ENCODE measurements at places on chromosomes 5 and 9.

- DNase-seq: no peak
These were observed 63.5 kb downstream of the OTULIN start for GRCh38 chr5:14727928-14728458.

DNA sequence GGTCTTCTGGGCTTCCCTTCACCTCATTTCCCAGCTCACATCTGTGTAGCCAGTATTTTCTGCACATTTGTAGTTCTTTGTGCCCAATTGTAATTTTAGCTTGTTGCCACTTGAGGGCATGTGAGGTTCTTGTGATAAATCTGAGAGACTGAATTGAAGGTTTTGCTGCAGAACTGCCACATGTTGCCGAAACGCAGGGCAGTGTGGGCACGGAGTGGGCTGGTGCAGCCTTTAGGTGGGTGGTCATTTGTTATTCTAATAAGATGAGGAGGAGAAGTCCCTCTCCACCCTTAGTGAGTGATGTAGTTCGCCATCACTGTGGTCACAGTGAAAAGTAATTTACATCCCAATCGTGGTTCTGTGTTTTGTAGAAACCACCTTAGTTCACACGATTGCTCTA lies 21.2 kb downstream of the OTULIN start:
- DNase-seq: peak; percentile 56

DNA sequence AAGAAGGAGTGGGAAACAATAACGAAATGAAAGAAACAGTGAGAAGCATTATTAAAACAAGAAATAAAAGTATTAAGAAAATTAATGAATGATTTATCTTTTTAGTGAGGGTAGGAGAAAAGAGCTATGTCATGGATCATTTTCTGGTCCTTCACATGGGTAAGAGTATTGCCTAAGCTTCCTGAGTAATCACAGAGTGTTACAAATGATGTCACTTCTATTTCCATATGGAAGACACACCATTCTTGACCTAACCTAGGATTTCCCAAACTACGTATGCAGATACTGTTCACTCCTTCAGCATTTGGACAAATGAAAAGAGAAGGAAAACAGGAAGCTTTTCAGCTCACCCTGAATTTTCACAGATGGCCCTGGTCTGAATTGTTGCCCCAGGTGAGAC lies 3.3 kb upstream of the TSLP start:
- no peak for DNase-seq

- DNase-seq: no peak
These were observed 30.6 kb upstream of the SPINK4 start for GRCh38 chr9:33209394-33209793.

DNA sequence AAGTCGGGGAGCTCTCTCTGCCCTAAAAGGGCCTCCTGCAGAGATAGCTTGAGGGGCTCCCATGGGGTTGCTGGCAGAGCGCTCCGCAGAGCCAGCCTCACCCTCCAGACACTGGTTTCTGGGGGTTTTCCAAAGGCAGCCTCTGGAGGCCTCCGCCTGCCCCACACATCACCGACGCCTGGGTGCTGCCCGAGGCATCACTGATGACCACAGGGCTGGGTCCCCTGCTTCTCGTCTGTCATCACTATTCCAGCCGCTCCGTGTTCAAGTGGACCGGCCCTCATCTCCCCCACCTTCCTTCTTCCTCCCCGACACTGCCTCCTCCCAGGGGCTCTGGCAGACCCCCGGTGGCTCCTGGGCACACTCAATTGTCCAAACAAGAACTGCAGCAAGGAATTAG lies 64.1 kb upstream of the IRX4 start:
- no peak for DNase-seq

DNA sequence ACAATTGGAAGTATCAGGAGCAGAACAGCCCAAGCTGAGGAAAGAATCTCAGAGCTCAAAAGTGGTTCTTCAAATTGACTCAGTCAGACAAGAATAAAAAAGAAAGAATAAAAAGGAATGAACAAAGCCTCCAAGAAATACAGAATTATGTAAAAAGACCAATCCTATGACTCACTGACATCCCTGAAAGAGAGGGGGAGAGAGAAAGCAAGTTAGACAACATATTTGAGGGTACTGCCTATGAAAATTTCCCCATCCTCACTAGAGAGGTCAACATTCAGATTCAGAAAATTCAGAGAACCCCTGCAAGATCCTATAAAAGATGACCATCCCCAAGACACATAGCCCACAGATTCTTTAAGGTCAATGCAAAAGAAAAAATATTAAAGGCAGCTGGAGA lies 173.2 kb downstream of the ALDH1A1 start:
- DNase-seq: no peak

DNA sequence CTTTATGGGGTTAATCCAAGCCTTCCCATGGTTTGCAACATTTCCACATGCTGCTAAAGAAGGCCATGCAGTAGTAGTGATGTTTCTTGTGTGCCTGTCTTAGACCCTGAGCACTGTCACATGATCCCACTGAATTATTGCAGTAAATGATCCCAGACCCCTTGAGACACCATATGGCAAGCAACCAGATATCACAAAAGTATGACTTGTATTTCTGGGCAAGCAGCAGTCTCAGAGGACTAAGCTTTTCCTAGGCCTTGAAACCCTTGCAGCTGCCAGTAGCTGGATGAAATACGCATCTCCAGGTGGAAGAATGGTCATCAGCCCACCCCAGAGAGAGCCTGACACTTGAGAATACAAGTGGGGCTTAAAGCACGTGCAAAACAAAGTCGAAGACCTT lies 41.8 kb downstream of the CDO1 start:
- DNase-seq: peak; percentile 9

DNA sequence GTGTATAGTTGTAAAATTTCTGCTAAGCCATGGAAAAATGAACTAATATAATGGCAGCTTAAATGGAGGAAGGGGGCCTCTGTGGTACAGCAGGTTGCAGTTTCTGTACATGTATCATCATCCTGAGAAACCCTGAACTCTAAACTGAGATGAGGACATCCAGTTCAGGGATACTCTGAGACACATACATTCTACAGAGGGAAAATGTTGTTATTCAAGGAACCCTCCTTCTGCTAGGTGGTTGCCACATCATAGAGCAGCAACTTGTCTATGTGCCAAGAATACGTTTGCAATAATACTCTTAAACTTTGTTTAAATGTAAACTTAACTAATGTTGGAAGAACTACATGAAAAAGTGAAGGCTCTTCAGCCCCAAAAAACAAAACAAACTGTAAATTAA lies 1310.8 kb upstream of the WWC1 start:
- no peak for DNase-seq

GRCh38 chr5:171306781-171307591 lies 2.1 kb upstream of the TLX3 start:
- DNase-seq: no peak

GRCh38 chr5:108271127-108271526 lies 110.8 kb downstream of the FBXL17 start:
- DNase-seq: no peak

GRCh38 chr9:36676778-36677485 lies 104.2 kb downstream of the MELK start:
- no peak for DNase-seq

DNA sequence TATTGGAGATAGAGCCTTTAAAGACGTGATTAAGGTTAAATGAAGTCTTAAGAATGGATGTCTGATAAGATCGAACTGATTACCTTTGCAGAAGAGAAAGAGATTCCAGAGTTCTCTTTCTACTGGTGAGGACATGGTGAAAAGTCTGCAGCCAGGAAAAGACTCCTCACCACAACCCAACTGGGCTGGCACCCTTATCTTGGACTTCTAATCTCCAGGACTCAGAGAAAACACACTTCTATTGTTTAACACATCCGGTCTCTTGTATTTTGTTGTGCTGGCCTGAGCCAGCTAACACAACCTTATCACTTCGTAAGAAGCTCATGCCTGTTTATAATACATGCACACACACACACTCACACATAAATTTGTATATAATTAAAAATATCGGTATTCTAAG lies 489.1 kb downstream of the PRDM9 start:
- no peak for DNase-seq

DNA sequence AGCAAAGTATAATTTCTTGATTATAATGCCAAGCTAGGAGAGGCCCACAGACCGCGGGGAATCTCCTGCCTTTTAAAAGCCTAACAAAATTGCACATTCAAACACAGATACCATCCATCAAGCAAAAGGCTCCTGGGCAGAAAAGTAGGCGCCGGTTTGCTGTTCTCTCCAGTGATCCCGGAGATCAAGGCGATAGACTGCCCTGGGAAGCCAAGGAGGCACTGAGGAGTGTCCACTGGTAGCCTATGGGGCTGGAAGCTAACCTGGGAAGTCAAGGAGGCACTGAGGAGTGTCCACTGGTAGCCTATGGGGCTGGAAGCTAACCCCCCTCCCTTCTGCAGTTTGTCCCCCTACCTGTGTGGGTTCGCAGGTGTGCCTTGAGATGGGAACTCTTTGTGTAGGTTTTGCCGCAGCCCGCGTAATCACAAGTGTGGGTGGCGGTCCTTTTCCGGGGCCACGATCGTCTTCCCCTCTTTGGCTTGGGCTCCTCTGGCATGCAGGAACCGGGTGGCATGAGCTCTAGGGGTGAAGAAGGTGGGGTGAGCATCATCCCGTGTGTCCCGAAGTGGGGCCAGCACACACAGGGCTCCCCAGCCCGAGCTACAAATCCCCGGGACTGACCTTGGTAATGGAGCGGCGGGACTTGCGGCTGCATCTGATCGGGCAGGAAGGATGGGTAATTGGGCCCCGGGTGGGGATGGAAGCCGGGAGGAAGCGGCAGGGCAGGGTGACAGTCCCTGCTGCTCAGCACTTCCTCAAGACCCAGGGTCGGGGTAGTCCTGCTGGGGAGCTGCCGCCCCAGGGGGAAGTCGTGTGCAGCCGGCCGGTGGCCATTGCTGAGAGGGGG lies 2.7 kb downstream of the KLF4 start:
- DNase-seq: peak; percentile 35

GRCh38 chr5:156295431-156295830 lies 31.5 kb upstream of the SGCD start:
- peak; percentile 80 for DNase-seq

GRCh38 chr9:97811533-97812246 lies 41.3 kb upstream of the FOXE1 start:
- no peak for DNase-seq

DNA sequence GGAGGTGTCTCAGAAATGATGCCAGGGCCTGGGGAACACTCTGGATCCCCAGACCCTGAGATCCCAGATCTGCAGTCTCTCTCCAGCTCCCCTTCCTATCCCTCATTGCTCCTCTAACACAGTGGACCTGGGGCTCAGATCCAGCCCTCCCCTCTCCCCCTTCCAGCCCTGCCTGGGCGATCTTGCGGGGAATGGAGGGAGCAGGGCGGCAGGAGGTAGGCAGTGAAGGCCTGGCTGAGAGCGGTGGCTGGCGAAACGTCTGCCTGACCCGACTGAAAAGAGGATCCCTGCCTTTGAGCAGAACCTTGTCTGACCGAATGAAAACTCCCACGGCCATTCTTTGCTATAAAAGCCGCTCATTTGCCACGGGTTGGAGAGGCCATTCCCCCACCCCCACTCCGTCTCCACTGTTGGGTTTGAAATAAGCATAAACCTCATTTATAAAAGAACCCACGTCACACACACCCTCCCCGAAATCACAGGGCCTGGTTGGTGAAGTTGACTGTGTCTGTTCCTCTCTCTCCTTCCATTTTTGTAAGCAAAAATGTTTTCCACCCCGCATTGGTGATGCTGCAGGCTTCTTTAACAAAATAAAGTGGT lies 8.8 kb downstream of the MSX2 start:
- DNase-seq: no peak

- DNase-seq: peak; percentile 18
These were observed 65.5 kb downstream of the MAP1B start for GRCh38 chr5:72172786-72173185.

DNA sequence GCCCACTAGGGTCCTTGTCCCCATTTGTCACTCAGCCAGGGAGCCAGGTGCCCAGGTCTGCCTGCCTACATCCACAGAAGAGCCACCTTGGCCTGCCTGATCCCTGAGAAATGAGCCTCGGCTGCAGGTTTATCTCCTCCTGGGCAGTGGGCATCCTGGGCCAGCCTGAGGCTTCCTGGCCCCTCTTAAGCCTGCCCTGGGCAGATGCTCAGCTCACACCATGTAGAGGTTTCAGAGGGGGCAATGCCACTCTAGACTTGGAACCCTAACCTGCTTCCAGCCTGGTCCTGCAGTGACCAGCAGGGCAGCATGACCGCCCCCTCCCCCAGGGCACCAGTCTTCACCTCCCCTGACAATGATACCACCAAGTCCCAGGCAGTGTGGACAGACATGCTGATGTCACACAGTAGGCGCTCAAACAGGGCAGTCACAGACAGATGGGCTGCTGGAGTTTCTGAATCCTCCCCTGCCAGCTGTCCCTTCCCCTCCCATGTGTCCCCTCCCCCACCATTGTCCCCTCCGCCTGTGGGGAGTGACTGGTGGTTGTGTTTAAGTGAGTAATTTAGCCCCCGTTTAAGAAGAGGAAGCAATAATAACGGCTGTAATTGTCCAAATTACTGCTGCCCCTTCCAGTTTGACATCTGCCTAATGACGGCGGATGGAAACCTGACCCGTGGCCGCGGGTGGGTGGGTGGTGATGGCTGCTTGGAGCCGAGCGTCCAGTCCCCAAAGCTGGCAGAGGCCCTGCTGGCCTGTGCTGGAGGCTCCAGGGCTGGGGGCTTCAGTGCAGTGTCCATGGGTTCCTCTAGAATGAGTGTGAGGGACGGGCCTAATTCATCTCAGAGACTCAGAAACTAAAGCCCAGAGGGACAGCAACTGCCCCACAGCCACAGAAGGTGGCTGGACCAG lies 147.7 kb downstream of the BARX1 start:
- DNase-seq: peak; percentile 78

- no peak for DNase-seq
These were observed 22.0 kb downstream of the NUP188 start for GRCh38 chr9:128969491-128969890.

- DNase-seq: no peak
These were observed 1941.4 kb upstream of the NUDT12 start for GRCh38 chr5:105503950-105504349.

GRCh38 chr9:73216100-73216499 lies 64.4 kb downstream of the ANXA1 start:
- DNase-seq: no peak

- no peak for DNase-seq
These were observed 452.2 kb downstream of the KDM4C start for GRCh38 chr9:7209990-7210389.

GRCh38 chr5:132052520-132052919 lies 7.9 kb upstream of the IL3 start:
- no peak for DNase-seq

- no peak for DNase-seq
These were observed 122.5 kb downstream of the MCTP1 start for GRCh38 chr5:95162231-95162992.

GRCh38 chr9:114662081-114662989 lies 4.7 kb upstream of the TEX53 start:
- DNase-seq: peak; percentile 81

- peak; percentile 1 for DNase-seq
These were observed 326.7 kb downstream of the MLLT3 start for GRCh38 chr9:20295555-20295954.

DNA sequence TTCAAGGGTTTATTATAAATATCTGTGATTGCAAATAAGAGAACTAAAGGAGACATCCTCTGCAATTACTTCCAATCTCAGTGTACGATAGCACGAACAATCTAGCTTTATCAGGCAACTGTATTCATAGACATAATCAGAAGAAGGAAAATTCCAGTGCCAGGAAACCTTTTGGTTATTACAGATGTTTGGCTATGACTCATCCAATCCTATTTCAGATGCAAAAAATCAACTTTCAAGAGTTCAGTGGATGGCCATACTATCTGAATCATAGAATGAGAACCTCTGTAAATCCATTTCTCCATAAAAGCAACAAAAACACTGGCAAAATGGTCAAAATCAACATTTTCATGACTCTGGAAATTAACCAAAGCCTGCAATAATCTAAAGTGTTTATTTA lies 37.9 kb downstream of the GAS1 start:
- no peak for DNase-seq

Measured in NCI-H82 (cell line).